Right ventricle myocardium superior (tissue), 1 donor: ENCODE measurements at places on chromosomes 2 and 18.

DNA sequence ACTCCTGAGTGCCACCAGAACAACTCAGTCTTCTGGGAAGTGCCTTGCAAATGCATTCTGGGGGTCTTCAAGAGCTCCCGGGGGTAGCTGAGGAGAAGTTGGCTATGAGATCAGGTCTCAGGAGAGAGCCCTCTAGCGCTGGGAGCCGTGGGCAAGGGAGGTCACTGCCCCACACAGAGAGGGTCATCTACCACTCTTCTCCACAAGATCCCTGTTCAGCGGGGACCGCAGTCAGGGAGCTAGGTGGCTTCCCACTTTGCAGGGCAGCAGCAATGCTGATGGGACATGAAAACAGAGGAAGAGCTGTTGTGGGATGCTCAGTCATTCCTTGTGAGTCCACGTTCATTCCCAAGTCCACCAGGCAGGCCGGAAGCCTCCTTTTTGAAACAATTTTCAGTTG lies 66.6 kb downstream of the ACKR3 start:
- DNase-seq: no peak

- DNase-seq: no peak
Measured at GRCh38 chr2:1236606-1237005, 176.7 kb upstream of the TPO start.

- DNase-seq: no peak
Measured at GRCh38 chr2:25788457-25788856, 89.8 kb downstream of the ASXL2 start.

GRCh38 chr2:227292314-227292713 lies 32.7 kb upstream of the MFF start:
- DNase-seq: no peak

- DNase-seq: no peak
Measured at GRCh38 chr2:61220768-61221167, 58.8 kb downstream of the C2orf74 start.

- no peak for DNase-seq
Measured at GRCh38 chr2:102999958-103000357, 238.1 kb downstream of the TMEM182 start.

DNA sequence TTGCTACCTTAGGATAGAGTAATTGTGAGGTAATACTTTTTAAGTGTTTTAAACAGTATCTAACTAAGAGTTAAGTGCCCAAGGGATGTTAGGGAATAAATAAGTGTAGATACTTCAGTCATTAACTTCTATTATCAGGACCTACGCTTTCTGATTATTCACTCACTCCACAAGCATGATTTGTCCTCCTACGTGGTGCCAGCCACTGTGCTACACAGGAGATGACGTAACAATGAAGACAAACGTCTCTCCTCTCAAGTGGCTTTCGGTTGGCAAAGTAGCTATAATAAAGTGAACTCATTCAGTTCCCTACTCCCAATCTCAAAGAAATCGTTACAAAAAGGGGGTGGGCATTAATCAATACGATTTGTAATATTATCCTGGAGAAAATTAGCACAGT lies 100.9 kb upstream of the SETBP1 start:
- DNase-seq: no peak

- no peak for DNase-seq
Measured at GRCh38 chr2:137607722-137608318, 356.5 kb upstream of the HNMT start.

DNA sequence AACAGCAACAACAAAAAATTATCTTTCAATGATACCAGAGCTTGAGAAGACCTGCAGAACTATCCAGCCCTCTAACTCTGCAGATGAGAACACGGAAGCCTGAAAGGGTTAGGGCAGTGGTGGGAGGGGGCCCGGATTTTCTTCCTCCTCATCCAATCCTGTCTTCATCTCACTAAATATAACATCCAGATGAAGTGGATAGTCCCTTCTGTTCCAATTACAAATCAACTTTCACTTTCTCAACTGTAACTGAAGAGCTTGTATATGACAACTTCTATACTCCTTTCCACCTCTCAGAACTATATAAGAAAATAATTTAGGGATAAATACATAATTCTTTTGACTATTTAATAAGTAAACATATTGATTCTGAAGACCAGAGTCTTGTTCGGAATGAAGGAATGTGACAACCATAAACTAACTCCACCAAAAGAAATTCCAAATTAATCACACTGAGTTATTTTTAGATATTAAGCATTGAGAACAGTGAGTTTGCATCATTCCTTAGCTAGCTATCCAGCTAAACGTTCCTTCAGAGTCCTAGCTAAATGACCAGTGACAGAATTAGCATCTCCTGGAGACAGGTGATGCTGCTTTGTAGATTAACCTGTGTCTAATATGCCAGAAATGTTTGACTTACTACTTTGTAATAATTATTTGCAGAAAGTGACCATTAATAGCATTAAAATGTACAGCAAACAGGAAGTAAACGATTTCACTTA lies 32.7 kb downstream of the SFT2D3 start:
- DNase-seq: no peak

GRCh38 chr2:21772624-21773023 lies 648.9 kb downstream of the TDRD15 start:
- no peak for DNase-seq

- no peak for DNase-seq
Measured at GRCh38 chr2:110897966-110898365, 165.6 kb downstream of the ACOXL start.

GRCh38 chr2:23583467-23583866 lies 198.5 kb downstream of the KLHL29 start:
- peak; percentile 1 for DNase-seq

- DNase-seq: no peak
Measured at GRCh38 chr2:203177361-203177760, 61.5 kb upstream of the CYP20A1 start.

- DNase-seq: no peak
Measured at GRCh38 chr2:230717600-230717999, 5.0 kb downstream of the CAB39 start.

DNA sequence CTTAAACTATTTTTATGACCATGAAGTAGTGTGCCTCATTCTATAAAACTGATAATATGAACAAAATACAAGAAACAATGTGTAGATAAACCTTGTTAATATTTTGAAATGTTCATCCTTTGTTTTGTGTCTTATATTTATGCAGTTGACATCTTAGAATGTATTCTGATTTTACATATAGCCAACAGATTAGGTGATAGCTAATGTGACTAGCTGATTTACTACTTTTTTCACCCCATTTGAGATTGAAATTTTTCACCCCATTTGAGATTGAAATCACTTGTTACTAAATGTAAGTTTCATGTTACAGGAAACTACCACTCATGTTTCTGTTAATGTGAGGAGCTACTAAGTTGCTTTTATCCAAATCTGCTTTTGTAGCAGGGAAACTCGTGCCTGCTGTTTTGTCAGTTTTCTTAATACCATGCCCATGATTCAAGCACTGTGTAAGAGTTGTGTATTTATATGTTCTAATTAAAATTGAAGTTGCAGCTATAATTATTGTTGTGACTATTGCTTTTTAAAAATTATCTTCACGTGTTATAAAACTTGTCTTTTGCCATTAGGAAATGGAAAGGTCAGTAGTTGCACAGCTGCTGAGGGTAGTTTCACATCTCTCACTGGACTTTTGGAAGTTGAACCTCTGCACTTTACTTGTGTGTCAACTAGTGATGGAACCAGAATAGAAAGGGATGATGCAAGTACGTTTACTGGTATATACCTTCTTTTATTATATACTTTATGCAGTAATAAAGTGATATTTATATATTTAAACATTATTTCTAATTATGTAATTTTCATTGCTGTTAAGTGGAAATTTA lies 96.6 kb downstream of the BIRC6 start:
- no peak for DNase-seq

DNA sequence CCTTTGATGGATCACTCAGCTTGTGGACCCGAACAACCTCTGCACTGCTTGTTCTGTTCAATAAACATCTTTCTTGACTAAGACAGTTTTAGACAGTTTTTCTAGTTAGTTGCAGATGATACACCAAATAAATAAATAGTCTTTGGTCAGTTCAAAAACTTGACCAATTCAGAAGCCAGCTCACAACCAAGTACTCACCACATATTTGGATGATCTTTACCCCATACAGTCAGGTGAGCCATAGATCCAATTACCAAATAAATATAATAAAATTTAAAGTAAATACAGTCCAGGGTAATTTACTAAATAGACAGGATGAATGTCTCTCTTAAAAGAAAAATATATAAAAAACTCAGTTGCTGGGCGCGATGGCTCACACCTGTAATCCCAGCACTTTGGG lies 18.2 kb downstream of the SCN3A start:
- no peak for DNase-seq

- no peak for DNase-seq
Measured at GRCh38 chr2:184114439-184114838, 483.9 kb upstream of the ZNF804A start.

DNA sequence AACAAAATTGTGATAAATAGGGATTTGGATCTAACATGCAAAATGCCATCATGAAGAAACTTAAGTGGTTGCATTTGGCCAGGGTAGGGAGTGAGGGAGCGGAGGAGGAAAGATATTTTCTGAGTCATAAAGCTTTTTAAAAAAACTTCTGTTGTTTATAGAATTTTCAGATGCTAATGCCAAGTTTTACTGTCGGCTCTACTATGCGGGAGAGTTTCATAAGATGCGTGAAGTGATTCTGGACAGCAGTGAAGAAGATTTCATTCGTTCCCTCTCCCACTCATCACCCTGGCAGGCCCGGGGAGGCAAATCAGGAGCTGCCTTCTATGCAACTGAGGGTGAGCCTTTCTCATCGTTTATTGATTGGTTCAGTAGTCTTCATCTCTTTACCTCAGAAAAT lies 56.0 kb upstream of the PTH2R start:
- no peak for DNase-seq

GRCh38 chr2:137847443-137847842 lies 116.8 kb upstream of the HNMT start:
- no peak for DNase-seq

- DNase-seq: no peak
Measured at GRCh38 chr2:187865025-187865424, 310.8 kb upstream of the TFPI start.

GRCh38 chr18:26551695-26552081 lies 3.3 kb upstream of the KCTD1 start:
- no peak for DNase-seq

DNA sequence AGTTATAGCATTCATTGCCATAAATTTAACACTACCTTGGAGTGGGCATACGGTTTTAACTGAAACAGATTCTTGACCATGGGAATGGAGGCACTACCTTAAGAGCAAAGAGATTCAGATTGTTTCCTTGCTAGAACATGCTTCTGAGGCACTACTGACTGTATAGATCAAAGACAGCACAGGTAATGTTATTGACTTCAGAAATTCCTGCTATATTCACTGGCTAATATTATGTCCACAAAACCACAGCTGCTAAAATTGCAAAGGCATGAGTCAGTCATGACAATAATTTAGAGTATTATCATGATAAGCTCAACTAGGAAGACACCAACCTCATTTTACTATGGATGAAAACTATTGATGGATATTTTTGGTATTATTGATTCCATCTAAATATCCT lies 39.4 kb downstream of the SLC8A1 start:
- no peak for DNase-seq

DNA sequence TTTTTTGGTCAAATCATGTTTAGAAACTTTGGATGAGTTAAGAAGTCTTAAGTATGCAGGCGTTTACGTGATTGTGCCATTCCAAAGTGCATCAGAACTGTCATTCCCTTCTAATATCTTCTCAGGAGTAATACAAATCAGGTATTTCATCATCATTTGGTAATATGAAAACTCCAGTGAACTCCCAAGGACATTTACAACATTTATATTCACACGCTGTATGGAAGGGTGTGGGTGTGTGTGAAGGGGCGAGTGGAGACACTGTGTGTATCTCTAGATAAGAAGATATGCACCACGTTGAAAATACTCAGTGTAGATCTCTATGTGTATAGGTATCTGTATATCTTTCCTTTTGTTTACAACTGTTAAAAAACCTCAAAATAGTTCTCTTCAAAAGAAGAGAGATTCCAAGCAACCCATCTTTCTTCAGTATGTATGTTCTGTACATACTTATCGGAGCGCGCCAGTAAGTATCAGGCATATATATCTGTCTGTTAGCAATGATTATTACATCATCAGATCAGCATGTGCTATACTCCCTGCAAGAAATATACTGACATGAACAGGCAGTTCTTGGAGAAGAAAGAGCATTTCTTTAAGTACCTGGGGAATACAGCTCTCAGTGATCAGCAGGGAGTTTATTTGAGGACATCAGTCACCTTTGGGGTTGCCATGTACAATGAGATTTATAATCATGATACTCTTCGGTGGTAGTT lies 29.3 kb downstream of the COX7A2L start:
- DNase-seq: no peak

DNA sequence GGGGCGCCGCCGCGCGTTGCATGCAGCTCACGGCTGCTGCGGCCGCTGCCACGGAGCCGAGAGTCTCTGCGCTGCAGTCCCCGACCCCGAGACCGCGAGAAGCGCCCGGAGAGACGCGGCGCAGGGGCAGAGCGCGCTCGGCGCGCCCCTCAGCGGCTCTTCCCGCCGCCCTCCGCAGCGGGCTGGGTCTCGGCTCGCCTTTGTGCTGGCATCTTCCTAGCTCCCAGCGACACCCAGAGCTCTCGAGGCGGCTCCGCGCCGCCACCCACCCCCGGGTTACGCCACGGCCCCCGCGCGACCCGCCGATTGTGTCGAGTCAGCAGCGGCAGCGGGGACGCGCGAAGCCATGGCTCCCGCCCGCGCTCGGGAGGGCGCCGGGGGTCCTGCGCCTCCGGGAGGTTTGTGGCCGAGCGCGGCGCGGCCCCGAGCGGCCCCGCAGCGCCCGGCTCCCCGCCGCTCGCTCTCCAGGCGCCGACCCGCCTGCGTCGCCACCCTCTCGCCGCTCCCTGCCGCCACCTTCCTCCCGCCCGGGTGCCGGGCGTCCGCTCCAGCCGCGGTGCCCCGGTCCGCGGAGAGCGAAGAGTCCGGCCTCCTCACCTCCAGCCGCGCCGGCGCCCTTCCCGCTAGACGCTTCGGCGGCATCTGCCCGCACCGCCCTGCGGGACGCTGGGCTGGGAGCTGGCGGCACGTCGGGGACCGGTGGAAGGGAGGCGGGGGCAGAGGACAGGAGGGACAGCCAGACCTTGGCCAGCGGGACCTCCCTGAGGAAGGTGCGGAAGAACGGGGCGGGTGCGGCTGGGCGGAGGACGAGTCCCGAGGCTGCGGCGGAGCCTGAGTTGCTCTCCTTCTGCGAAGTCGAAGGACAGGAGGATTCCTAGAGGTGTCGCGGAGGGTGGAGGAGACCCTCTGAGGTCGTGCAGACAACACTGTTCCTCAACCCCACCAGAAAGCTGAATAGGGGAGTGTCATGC lies 46.3 kb upstream of the CCDC150 start:
- DNase-seq: peak; percentile 65

- no peak for DNase-seq
Measured at GRCh38 chr2:24521975-24522639, 31.1 kb downstream of the NCOA1 start.

DNA sequence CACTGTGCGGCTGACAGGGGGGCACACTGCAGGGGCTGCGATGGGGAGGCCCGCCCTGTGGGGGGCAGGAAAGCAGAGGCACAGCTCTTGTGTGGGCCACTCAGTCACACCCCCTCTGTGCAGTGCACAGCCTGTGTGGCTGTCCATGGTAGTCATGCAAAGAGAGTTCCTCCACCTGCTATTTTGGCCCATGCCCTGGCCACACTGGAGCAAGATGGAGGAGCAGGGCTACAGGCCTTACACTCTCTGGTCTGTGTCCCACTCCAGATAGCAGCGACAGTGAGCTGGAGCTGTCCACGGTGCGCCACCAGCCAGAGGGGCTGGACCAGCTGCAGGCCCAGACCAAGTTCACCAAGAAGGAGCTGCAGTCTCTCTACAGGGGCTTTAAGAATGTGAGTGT lies 28.5 kb upstream of the FAHD2A start:
- peak; percentile 9 for DNase-seq

- DNase-seq: no peak
Measured at GRCh38 chr2:160156100-160156499, 44.0 kb downstream of the ITGB6 start.
